Activated CD4-positive, alpha-beta T cell treated with anti-CD3 and anti-CD28 coated beads for 24 hours (primary cell): ENCODE measurements at places on chromosomes 1 and 21.

DNA sequence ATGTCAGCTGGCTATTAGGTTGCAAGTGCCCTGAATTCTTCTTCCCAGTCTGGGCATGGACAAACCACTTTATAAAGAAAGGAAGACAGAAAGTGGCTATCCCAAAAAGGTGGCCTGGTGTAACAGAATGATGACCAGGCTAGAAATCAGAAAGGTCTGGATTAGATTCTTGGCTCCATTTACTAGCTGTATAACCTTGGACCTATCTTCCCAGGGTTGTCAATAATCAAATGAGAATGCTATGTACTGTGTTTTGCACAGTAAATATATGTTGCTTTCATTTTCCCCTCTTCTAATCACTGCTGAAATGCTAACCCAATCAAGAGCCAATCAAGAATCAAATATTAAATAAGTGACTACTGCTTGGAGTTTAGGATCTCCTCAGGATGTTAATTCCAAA lies 20.4 kb downstream of the RNF19B start:
- no peak for DNase-seq

- DNase-seq: no peak
Observed at GRCh38 chr1:213649373-213649772, 338.4 kb upstream of the PROX1 start.

- DNase-seq: no peak
Observed at GRCh38 chr1:68229650-68230483, 2.5 kb downstream of the WLS start.

DNA sequence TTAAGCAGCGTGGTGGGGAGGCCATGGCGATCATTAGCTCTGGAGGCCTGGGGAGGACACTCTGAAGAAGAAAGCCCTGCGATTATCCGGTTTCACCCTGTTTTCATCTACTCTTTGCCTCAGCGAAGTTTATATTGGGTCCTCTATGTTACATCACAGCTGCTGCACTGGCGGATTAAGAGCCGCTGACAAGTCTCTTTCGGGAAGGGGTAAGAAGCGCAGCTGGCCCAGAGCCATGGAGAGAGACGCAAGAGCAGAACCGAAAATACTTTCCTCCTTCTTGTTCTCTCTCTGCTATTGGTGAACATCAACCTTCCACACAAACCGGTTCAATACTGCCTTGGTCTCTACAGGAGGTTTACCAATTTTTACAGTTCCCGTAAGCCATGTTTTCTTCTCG lies 291.5 kb downstream of the FAM72C start:
- no peak for DNase-seq

DNA sequence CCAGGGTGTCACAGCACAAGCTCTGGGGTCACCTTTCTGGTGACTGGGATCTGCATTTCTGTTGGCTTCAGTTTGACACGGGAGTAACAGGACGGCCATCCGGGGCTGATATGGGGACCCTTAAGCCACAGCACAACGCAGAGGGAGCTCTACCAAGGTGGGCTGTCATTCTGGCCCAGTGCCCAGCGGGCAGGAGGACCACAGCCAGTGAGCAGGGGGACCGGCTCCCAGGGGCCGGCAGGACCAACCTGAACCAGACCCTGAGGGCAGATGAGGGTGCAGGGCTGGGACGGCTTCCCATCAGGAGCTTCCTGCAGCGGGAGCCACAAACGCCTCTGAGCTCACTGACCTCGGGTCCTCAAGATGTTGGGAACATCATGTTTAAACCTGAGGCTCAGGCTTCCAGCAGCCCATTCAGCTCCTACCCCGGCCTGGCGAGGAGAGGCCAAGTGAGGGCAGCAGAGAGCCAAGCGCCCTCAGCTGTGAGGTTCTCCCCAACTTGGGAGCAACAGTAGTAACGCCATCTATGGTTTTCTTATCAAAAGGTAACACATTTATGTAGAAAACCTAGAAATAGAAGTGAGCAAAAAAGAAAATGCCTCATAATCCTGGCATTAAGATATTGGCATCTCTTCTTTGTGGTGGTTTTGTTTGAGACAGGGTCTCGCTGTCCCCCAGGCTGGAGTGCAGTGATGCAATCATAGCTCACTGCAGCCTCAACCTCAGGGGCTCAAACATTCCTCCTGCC lies 26.8 kb downstream of the TMEM201 start:
- DNase-seq: peak; percentile 44

DNA sequence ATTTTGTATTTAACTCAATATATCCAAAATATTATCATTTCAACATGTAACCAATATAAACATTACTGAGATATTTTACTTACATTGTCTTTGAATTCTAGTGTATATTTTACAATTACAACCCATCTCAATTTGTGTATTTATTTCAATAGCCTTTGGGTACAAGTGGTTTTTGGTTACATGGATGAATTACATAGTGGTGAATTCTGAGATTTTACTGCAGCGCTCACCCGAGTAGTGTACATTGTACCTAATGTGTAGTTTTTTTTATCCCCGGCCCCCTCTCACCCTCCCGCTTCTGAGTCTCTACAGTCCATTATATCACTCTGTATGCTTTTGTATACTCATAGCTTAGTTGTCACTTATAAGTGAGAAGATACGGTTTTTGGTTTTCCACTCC lies 117.0 kb upstream of the GALNT2 start:
- DNase-seq: no peak

- DNase-seq: no peak
Observed at GRCh38 chr1:16913181-16913832, 8.4 kb upstream of the CROCC start.

DNA sequence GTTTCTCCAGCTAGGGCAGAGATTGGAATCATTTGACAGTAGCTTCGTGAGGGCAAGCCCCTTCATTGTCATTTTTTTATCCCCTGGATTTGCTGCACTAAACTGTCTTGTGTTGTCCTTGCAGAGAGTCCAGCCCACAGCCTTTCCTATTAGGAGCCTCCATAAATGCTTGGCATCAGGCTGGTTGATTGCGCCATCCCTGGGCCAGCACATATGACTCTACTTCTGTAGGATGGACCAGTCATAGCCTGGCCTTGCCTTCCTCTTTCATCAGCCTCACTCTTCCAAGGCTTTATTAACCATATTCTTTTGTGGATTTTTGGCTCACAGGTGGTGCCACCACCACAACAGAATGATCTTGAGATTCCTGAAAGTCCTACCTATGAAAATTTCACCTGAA lies 31.4 kb downstream of the LY9 start:
- DNase-seq: no peak

GRCh38 chr1:30764939-30765555 lies 7.5 kb upstream of the LAPTM5 start:
- DNase-seq: no peak

- DNase-seq: no peak
Observed at GRCh38 chr1:246681900-246682895, 42.0 kb upstream of the SCCPDH start.

- DNase-seq: no peak
Observed at GRCh38 chr21:28758042-28758882, 234.4 kb downstream of the LTN1 start.

DNA sequence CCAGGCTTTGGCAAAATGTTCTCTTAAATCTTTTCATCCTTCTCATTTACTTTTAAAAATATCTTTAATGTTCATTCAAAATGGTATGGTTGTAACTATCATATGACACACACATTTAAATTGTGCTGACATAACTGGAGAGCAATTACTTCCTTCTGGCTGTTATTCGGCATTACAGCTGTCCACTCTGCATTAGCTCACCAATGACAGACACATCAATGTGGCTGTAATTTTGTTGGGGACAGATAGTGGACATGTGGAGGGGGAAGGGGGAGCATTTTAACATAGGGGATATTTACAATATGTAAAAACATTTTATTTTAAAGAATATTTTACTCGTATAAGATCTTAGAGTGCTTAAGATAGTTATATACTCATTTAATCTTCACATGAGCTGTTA lies 319.8 kb downstream of the HMCN1 start:
- DNase-seq: no peak

DNA sequence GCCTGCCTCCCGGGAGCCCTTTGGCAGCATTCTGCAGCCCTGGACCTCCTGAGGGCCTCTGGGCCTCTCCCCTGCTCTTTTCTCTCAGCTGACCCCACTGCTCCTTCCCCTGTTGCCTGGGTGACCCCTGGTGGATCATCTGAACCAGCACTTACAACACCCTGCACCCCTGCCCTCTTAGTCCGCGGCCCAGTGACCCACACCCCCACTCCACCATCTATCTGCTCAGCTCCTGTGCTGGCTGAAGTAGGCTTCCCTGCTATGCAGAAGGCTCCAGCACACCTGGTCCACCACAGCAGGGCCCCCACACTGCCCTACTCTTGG lies 74.0 kb downstream of the DMRTA2 start:
- no peak for DNase-seq

GRCh38 chr1:18805150-18805879 lies 54.1 kb downstream of the TAS1R2 start:
- no peak for DNase-seq

DNA sequence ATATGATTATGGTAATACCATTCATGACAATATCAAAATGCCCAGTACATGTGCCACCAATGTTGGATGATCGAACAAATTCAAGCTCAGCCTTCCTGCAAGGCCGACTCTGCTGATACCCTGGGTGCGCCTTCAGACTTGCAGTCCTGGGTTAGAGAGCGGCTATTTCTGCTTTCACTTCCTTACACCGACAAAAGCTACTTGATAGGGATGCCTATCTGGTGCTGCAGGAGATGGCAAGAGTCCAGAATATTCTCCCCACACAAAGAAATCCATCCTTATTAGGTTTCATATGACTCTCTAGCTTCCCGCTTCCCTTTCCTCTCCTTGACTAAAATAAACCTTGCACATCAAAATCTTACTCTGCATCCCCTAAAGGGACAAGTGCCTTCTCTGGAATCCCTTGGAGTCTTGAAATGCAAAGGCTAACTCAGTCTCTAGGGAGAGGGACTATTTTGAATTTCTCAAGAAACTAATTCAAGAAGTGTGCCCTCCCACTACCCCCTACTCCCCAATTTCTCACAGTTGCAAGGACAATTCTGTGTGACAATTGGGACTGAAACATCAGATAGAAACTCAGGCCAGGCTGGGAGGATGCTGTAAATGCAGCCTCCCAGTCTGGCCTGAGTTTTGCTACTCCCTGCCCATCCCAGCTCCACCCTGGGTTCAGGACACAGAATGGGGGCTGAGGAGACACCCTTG lies 103.1 kb upstream of the USP24 start:
- no peak for DNase-seq

DNA sequence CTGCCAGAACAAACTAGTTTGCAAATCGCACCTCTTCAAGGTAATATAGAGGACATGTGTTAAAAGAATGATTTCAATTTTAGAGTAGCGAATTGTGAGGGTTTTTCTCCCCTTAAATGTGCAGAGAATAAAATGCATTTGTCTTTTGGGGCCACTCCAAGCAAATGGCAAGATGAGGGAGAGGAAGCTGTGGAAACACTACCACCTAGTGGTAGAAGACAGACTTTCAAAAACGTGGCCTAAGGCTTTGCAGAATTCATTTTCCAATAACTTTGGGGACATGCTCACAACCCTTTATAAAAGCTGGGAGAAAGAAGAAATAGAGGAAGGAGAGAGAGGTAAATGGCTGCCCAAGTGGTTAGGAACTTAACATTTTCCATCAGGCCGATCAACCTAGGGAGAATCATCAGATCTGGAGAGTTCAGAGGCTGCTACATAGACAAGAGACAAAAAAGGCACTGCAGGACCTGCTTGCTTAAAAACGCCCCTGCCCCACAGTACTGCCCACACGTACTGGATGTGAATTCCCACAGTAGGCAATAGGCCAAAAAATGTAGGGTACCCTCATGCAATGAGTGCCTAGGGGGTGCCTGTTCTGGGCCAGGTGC lies 15.7 kb upstream of the RCAN1 start:
- no peak for DNase-seq

GRCh38 chr1:210631399-210631798 lies 302.7 kb downstream of the HHAT start:
- no peak for DNase-seq

- DNase-seq: no peak
Observed at GRCh38 chr1:178646821-178647220, 78.2 kb upstream of the RALGPS2 start.

DNA sequence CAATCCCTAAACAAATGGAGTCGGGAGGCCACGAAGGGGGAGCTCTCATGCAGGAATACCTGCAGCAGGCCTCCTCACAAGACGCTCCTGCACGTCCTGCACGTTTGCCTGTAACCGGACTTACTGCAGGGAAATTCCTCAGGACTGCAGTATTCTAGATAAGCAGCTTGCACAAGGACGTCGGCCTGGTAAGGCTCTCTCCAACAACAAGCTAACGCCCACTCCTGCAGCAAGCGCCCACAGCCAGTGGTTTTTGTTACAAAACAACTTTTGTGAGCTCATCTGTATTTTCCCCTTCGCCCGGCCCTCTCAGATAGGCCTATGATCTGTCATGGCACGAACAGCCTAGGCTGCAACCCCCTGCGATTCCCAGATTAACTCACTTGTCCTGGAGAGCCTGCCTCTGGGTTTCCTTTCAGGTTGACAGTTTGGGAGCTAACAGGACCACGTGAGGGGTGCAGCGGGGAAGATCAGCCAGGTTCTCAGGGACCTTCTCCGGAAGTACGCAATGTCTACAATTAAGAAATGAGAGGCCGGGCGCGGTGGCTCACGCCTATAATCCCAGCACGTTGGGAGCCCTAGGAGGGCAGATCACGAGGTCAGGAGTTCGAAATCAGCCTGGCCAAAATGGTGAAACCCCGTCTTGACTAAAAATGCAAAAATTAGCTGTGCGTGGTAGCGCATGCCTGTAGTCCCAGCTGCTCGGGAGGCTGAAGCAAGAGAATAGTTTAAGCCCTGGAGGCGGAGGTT lies 921 bp upstream of the MIB2 start:
- DNase-seq: no peak

DNA sequence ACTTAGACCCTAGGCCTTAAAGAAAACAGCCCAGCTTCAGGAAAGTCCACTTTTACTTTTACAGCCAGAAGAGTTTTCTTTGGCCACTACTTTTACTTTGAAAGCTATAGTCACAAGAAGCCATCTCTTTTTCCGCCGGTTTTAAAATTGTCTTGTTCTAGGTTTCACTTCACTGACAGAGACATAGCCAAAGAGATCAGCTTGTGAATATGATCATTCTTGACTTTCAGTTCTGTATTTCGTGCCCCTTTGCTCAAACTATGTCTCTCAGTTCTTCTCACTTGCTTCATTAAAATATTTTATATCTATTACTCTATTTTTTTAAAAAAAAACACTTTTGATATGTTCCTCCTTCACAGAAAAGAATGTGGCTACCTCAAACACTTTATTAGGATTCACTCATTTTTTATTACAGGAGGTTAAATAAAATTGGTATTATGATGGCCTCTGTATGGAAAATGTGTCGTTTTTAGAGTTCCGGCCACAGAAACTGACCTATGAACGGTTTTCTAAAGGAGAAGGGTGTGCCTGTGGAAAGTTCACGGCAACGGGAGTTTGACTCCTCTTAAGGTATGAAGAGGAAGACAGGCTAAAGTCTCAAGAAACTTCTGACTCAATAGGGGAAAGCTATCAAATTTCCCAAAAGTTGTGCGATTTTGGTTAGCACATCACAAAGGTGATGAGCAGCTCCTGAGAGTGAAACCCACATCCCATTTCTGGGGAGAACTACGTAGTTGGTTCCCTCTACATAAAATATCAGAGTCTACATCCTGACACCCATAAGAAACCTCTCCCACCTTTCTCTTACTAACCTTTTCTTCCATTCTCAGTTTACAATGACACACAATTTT lies 1.2 kb downstream of the MCOLN2 start:
- no peak for DNase-seq
